ENCODE measurements at places on chromosomes 7 and 10.

GRCh38 chr7:149854611-149855360 is 16.6 kb downstream of the ZNF862 start:
- DNase-seq = peak; percentile 55

DNA sequence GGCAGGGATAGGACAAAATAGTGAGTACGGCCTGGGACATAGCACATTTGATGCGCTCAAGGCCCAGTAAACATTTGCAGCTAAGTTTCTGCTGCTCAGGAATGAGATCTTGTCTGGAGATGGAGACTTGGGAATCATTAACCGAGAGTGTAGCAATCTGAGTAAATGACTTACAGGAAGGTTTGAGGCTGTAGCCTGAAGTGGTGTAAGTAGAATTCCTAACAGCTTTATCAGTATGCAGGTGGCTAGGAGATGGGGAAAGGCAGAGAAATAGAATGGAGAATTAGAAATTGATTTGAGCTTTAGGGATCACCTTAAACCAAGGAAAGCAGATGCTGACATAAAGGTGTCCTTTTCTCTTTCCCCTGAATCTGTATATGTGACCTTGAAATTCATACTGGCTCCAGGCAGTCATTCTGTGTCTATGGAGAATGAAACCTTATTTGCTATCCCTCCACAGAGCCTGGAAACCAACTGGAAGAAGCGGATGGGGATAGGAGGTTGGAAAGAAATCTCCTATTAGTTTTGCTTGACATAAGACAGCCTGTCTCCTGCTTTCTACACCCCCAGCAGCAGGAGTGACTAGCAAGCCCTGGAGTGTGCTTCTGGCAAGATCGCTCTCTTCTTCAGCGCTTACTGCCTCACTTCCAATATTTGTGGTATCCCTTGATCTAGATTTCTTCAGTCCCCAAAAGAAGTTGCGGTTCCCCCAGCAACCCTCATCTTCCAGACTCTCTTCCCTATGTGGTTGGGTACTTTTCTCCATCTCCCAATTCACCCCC is 6.4 kb upstream of the PON2 start:
- DNase-seq = no peak

- no peak for DNase-seq
These were observed 250.0 kb downstream of the CDC14C start for GRCh38 chr7:49174396-49174795.

DNA sequence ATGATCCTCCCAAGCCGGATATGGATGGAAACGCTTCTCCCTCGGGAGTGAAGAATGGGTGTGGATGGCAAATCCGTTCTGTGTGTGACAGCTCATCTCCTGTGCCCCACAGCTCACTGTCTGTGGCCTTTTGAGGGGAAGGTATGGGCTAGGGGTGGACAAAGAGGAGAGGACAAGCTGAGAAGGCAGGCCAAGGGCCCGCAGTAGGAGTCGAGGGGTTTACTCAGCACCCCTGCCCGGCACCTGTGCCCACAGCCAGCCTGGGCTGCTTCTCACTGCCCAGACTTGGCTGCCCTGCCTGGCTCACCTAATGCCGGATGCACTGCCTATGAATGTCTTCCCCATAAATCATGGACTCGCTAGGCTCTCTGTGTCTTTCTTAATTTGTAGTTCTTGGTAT is 503.8 kb downstream of the TCERG1L start:
- no peak for DNase-seq

DNA sequence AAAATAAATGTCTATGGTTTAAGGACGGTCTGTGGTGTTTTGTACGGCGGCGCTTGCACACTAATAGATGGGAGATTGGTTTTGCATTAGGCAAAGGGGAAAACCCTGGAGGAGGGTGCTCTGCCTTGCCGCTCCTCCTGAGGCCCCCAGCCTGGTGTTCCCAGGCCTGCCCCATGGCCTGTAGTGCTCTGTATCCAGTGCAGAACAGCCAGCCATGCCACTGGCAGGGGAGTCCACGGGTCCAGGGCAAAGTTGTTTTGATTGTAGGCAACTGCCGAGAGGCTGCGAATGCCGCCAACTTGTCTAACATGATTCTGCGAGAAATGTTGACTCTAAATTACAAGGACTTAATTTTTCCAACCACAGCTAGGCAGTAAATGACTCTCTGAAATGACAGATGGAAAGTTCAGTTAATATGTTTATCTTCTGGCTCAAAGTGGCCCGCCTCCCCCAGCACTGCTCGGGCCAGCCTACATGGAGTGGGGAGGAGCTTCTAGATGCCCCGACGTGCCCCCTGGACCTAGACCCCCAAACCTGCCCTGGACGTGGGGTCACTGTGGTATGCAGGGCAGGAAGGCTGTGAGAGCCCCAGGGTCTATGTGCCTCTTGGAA is 104.6 kb upstream of the GDF10 start:
- DNase-seq = no peak

- no peak for DNase-seq
These were observed 276.8 kb downstream of the KCNMA1 start for GRCh38 chr10:77360835-77361234.

- peak; percentile 53 for DNase-seq
These were observed 677 bp downstream of the TSPAN14 start for GRCh38 chr10:80454513-80455460.

DNA sequence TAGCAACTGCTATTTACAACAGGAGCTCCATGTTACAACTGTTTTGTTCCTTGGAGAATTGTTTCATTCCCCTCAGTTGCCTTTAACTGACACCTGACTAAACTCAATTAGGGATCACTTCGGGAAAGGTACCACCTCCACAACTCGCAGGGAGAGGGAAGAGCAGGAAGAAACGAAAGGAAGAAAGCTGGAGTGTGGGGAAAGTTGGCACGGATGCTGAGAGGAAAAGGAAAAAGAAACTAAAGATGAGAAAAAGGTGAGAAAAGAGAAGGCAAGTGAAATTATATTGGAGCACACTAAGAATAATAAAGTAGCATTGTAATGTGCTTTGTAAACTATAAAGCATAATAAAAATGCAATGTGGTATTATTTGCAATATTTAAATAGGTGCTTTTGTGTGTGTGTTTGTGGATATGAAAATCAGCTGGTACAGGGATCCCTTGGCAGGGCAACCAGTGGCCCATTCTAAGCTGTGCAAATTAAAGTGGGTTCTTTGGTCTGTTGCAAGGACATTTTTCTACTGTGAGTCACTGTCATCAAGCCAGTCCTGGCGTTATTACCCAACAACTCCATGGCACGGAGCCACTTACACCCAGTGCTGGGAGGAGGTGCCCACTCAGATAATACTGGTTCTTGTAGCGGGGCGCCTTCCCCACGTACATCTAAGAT is 45.9 kb downstream of the HIPK2 start:
- DNase-seq = peak; percentile 47

DNA sequence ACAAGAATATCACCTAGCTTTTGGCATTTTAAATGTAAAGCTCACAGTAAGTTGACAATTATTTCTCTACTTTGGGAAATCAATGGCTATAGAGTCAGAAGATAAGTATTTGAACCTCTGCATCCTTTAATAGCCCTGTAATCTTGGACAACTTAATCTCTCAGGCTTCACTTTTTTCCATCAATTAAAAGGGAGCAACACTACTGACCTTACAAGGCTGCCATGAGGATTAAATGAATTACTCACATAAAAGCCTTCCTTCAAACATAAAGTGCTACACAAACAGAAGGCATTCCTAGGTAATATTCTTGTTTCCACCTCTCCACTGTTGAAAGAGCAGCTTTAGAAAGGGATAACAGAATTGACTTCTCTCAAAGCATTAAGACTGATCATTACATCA is 266.0 kb downstream of the RNLS start:
- DNase-seq = no peak

DNA sequence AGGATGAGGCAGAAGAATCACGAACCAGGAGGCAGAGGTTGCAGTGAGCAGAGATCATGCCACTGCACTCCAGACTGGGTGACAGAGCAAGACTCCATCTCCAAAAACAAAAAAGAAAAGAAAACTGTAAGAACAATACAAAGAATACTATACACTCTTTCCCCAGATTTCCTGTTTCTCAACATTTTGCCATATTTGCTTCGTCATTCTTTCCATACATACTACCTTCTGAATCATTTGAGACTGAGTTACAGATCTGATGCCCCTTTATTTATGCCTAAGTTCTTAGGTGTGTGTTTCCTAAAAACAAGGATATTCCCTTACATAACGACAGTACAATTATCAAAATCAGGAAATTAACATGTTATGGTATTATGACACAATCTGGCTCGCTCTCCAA is 168.4 kb upstream of the CELF2 start:
- no peak for DNase-seq

GRCh38 chr10:109967739-109968088 is 40.1 kb upstream of the ADD3 start:
- DNase-seq = no peak

DNA sequence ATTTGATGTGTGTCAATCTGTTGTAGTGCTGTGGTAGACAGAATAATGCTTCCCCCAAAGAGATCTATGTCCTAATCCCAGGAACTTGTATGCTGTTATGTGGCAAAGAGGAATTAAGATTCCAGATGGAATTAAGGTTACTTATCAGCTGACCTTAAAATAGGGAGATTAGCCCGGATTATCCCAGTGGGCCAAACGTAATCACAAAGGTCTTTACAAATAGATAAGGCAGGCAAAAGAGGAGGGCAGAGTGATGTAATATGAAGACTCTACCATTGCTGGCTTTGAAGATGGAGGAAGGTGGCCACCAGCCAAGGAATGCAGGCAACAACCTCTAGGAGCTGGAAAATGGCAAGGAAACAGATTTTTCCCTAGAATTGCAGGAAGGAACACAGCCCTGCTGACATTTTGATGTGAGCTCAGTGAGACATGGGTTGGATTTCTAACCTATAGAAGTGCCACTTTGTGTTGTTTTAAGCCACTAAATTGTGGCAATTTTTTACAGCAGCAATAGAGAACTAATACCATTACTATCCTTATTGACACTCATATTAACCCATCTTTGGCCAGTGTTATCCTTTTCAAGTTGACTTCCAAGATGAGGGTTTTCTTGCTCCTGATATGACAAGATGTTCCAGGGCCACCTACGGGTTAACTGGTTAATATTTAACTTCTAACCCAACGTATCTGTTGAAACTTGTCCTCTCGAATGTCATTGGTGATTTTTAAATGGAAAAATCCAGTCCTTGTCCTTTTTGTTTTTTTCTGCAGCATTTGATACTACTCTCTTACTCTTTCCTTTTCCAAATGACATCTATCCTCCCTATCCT is 29.3 kb downstream of the CYCS start:
- no peak for DNase-seq

- DNase-seq = no peak
These were observed 323.0 kb upstream of the PODXL start for GRCh38 chr7:131879424-131879823.

DNA sequence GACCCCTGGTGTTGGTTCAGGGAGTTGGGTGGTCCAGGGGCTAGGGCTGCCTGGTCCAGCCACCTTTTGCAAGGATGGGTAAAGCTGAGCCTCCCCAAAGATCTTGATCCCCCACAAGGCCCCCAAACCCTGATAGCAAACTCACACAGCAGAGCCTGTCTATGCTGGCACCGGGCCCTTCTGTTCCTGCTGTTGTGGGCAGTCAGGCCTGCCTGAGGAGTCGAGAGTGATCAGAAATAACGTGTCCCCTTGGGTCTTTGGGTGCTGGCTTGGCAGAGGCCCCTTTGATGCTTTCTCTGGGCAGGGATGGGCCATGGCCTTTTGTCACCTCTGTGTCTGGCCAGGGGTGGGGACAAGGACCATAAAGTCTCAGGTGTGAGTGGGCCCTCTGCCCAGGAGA is 715 bp upstream of the MUC12 start:
- DNase-seq = no peak

GRCh38 chr10:85598646-85599045 is 767.9 kb downstream of the GRID1 start:
- no peak for DNase-seq

DNA sequence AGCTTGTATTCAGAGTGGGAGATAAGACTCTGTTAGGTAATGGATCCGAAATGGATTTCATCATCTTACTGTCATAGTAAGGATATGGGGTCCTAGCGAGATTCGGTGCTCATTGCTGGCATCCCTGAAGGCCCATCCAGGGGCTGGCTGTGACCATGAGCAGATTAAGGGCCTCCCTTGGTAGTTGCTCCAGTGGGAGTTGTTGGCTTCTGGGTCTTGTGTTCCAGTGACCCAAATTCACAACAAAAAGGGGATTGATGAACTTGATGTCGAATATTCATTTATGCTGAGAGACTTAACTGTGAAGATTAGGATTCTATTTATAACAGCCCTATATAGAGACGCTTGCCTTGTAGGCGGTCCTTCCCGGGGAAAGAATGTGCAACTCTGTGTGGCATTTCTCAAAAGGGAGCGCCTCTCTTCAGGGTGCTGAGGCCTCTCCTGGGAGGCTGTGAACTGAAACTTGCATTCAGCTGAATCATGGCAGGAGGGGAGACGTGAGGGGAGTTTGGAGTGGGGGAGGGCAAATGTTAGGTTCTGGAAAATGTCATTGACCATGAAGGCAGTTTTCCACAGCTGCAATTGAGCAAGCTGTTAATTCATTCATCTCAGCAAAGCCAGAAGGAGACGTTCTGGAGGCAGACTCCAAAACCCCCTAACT is 233.1 kb upstream of the FZD8 start:
- no peak for DNase-seq

- no peak for DNase-seq
These were observed 1083.4 kb upstream of the LRRN3 start for GRCh38 chr7:110007320-110008063.

DNA sequence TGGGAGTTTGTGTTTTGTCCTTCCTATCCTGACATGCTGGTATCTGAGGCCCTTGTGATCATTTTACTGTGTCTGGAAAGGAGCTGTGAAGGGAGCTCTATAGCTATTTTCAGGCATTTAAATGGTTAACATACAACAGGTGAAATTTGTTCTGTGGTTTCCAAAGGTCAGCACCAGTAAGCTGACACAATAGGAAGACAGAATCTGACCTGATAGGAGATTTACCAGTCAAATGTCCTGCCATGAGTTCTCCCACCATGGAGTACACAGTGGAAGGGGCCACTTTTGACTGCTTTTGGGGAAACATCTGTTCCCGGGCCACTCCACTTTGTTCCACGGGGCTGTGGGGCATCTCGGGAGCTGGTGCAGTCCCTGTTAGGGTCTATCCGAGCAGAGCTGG is 17.6 kb downstream of the FKBP6 start:
- DNase-seq = no peak

- DNase-seq = no peak
These were observed 87.6 kb downstream of the SH3PXD2A start for GRCh38 chr10:103767756-103768155.

GRCh38 chr10:87552248-87552929 is 47.7 kb downstream of the MINPP1 start:
- no peak for DNase-seq

- no peak for DNase-seq
These were observed 1.3 kb downstream of the HOXA1 start for GRCh38 chr7:27094304-27095049.

- no peak for DNase-seq
These were observed 128.5 kb downstream of the BTAF1 start for GRCh38 chr10:92052088-92052487.

- no peak for DNase-seq
These were observed 12.8 kb downstream of the C7orf57 start for GRCh38 chr7:48048113-48048512.

GRCh38 chr7:1859266-1860035 is 189.4 kb downstream of the ELFN1 start:
- DNase-seq = no peak

GRCh38 chr7:38383281-38383680 is 109.8 kb upstream of the TARP start:
- no peak for DNase-seq

All from H54 (cell line).